T-helper 22 cell (primary cell): ENCODE measurements at places on chromosomes 1 and 21.

DNA sequence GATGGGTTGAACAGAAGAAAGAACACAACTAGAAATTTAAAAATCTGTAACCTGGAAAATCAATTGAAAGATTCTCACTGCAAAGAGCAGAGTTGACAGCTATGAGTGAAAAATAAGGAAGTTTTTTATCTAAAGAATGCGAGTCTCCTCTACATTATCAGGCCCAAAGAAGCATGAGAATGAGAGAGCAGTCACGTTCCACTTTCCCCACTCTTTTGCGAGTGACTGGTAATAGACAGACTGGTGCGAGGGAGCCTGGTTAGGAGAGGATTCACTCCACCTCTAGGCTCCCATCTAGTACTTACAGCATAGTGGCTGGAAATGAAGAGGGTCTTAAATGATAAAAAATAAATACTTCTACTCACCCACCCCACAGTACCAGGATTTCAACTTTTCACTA is 52.0 kb downstream of the PRDX6 start:
- DNase-seq = no peak

- DNase-seq = no peak
Observed at GRCh38 chr21:19537116-19537515, 1133.5 kb upstream of the TMPRSS15 start.

GRCh38 chr1:220093361-220094015 is 444 bp upstream of the IARS2 start:
- no peak for DNase-seq

DNA sequence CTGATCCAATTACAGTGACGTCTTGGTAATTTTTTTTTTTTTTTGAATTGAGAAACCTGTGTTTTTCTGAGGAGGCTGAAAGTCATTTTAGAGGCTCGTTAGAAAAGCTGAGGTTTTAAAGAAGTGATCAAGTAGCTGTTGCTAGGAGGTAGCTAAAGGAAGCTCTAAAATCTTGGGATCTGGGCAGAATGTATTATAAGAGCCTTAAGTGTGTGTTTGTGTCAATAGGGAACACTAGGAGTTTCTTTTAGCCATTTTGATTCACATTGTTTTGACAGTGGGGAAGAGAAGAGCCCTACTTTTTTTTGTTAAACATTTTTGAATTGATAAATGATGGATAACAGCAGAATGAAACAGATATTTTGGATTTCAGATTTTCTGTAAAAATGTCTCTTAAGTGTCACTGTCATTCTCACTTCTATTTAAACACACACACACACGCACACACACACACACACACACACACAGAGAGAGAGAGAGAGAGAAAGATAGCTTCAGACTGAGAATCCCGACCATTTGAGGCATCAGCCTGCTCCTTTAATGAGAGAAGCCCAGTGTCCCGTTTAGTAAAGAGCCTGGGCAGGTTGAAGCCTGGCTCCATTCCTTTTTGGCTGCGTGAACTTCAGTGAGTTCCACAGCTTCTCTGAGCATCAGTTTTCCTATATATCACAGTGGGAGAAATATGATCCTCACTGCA is 79.1 kb upstream of the GPR88 start:
- no peak for DNase-seq

DNA sequence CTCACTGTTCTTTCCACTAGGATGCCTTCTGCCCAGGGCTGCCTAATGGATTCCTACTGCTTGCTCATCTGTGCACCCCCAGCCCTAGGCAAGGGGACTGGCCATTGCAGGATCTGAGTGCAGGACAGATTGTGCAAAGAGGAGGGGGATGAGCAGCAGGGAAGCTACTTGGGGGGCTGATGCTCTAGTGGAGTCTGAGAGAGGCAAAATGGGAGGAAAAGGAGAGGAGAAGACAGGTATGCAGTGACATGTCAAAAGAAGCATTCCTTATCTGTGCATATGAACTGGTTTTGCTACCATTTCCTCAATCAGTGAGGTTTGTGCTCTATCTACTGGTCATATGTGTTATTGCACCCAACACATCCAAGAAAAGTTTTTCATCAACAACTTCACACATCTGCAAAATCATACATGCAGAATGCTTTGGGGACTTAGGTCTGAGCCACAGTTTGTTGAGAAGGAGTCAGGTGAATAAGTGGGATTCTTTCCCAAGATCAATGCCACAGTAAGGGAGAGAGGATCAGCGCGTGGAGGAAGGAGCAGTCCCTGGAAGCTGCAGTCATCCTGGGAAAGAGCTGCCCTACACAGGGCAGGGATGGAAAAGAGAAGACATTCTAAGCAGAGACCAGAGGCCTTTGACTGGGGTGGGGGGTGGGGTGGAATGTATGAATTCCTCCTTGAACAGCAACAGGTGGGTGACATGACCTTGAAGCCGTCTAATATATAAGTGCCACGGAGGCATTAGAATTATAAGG is 14.4 kb downstream of the SLC5A9 start:
- DNase-seq = no peak

DNA sequence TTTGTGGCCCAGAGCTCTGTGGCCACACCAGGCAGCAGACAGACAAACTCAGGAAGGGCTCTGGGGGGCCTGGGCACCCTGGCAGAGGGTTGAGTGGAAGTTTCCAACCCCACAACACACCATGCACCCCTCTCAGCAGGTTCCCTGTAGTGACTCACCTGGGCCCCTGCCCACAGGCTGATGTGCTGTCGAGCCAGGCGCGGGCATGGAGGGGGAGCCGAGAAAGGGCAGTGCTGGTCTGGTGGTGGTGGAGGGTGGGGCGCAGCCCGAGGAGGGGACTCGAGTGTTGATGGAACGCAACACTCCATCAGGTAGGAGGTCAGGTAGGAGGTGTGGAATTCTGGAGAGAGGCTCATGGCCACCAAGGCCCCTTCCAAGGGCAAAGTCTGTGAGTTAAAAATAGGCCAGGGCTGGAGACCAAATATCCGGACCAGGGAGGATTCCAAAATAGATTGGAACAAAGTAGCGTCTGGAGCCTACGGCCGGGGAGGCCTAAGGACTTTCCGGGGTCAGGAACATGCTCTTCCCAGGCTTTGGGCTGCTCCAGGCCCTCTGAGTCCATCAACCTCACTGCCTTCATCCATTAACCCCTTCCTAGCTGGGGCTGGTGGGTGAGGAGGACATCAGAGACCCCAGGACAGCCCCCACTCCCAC is 191.5 kb upstream of the AJAP1 start:
- no peak for DNase-seq

DNA sequence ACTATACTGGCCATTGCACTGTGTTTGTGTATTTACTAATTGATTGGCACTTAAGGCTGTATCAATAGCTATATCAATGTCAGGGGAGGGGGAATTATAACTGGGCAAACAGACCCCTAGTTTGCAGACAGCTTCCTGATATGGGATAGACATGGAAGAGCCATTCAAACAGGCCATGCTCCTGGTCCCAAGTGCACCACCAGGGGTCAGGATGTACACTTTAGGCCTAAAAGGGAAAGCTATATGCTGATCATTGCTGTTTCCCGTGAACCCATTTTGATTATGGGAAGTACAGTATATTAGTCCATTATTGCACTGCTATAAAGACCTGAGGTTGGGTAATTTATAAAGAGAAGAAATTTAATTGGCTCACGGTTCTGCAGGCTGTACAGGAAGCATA is 124.9 kb upstream of the BACE2 start:
- no peak for DNase-seq

DNA sequence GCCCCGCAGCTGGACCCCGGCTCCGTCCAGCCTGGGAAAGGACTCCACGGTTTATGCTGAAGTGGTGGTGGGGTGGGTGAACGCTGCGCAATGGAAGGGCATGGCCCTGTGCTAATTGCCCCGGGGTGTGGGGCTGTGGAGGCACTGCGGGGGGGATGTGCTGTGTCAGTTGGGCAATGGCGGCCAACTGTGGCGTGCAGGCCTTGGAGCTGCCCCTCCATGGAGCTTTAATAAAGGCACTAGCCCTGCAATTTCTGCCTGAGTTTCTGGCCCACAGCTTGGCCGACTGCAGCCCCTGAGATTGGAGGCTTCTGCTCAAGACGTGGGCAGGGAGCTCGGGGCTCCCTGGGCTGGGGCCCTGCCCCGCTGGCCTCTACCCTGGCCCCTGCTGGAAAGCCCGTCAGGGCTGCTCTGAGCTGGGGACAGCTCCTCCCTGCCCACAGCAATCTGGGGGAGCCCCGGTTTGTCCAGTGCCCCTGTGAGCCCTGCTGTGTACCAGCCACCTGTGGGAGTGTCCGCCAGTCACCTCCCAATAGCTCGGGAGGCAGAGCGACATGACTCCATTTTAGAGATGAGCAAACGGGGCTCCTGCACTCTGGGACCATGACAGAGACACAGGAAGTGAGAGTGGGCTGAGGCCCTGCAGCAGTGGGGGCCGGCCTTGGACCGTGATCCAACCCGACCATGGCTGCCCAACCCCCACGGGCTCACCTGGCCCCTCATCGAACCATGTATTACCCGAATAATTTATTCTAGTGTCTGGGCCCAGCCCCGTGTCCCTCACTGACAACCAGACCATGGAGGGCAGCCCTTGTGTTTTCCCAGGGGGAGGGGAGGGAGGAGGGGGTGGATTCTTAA is 8.7 kb upstream of the TNFRSF14 start:
- DNase-seq = peak; percentile 29
